Activated T-helper 1 cell treated with anti-CD3 and anti-CD28 coated beads, Interleukin-12 subunit alpha, Interleukin-12 subunit beta, Interleukin-2, Interleukin-4 antibody, amounts not matched to agents 30 ng/mL and 10 ng/mL and 1 ng/mL, durations not matched to agents 14 hours and 24 hours and 36 hours (primary cell): ENCODE measurements at places on chromosomes 12 and 14.

- no peak for DNase-seq
These were observed 202.8 kb downstream of the TTC7B start for GRCh38 chr14:90613453-90613852.

DNA sequence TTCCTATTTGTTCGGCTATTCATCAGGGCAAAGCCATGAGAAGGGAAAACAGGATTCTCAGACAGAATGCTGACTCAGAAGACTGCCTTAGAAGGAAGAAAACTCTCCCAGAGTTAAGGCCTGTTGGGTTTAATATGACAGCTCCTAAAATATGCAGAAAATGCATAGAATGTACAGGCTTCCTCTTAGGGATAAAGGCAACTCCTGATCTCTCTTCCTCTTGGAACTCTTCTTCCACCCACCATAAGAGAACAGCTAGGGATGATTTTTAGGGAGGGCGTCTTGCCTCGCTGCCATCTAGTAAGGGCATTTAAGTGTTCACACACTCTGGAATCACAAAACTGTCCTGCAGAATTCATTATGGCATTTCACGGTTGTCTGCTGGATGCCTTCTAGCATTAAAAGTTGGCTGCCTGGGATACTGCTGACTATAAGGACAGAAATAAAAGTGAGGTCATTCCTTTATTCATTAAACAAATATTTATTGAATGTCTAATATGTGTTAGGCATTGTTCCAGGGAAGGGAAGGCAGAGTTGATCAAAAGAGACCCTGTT, 73.7 kb downstream of the DCAF5 start:
- DNase-seq = no peak

DNA sequence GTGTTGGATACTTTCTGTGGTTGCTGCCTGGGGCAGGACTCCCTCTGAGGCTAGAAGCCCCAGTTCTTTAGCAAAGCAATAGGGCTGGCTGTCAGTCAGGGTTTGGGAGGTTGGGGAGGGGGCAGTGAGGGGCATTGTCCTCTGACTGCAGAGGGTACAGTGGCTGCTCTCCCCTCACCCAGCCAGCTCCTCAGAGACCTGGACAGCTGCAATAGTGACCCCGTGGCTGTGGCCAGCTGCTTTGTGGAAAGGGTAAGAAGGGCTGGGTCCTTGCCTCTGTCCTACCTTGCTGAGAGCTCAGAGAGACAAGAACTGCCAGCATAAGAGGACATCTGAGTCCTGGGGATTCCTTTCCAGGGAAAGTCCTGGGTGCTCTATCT, 25.8 kb downstream of the PLEKHG3 start:
- DNase-seq = no peak

GRCh38 chr14:39034481-39035296, 68.3 kb downstream of the SEC23A start:
- DNase-seq = no peak

DNA sequence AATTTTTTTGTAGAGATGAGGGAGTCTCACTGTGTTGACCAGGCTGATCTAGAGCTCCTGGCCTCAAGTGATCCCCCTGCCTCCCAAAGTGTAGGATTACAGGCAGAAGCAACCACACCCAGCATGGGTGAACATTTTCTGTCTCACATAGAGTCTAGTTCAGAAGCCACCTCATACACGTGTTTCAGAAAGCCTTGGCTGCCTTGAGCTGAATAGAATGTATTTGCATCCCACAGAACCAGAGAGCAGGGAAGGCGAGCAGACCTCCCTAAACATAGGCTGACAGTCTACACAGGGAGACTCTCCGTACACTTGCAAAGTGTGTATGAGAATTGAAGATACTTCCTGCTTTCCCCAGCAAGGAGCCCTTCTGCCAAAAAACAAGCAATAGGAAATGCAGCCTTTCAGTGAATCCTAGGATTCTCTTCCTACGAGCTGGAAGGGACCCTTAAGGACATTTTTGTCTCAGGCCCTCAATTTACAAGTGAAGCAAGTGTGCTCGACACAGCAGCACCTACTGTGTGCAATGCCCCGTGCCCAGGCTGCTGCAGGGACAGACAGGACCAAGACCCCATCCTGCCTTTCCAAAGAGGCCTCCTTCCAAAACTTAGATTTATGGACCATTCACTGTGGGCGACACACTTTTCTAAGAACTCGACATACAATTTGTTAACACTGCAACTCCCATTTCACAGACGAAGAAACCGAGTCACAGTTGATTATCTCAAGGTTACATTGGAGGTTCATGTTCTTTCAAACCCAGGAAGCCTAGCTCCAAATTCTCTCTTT, 11.2 kb downstream of the NUAK1 start:
- DNase-seq = no peak

- DNase-seq = no peak
These were observed 19.9 kb downstream of the TMEM233 start for GRCh38 chr12:119613319-119613936.

DNA sequence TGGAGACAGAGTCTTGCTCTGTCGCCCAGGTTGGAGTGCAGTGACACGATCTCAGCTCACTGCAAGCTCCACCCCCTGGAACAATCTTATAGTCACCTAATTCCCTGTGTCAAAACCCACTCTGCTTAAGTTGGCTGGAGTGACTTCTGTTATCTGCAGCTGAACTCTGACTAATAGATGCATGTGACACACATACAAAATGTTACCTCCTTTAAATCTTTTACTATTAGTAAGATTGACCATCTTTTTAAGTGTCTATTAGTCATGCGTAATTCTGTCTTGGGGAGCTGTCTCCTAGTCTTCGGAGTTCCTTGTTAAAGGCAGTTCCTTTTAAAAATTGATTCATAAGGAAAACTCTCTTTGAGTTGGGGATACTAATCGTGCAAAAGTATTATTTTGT, 7.4 kb downstream of the IFI27L1 start:
- DNase-seq = no peak

DNA sequence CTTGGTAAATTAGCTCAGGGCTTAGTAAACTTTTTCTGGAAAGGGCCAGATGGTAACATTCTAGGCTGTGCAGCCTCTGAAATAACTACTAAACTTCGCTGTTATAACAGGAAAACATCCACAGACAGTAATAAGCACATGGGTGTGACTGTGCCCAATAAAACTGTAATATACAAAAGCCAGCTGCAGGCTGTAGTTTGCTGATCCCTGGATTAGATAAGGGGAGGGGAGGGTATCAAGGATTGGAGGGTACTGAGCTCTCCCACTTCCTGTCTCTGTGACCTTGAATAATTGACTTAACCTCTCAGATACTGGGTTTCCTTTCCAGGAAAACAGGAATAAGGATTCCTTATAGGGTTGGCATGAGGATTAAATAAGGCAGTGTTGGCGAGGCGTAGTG, 81.2 kb downstream of the CCDC60 start:
- DNase-seq = no peak

- DNase-seq = no peak
These were observed 8.0 kb upstream of the VWF start for GRCh38 chr12:6132496-6132895.

- no peak for DNase-seq
These were observed 103.1 kb downstream of the EML1 start for GRCh38 chr14:99896361-99896760.

DNA sequence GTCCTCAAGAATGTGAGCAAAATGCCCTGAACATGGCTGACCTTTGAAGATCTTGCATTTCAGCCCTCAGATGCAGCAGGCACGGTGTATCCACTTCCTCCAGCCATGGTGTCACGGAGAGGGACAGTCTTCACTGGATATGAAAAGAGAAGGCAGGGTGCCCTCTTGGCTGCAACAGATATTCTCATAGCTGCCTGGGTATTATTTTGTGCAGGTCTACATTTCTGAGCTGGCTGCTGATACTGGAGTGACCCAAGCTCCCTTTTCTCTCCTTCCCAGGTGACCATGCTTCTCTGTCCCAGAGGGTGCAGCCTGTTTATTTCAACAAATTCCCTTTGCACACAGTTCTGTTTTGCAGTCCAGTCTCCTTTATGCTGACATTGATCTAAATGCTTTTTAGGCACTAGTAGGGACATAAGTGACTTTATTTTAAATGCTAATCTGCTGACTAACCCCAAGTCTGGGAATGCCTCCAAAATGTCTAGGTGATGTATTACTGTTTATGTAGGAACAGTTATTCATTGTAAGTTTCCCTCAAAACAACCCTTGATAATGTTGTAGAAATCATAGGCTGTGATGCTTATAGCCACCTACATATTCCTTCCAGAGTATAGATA, 17.4 kb upstream of the PYGL start:
- DNase-seq = no peak

- DNase-seq = no peak
These were observed 337.7 kb downstream of the EMP1 start for GRCh38 chr12:13534242-13534641.

DNA sequence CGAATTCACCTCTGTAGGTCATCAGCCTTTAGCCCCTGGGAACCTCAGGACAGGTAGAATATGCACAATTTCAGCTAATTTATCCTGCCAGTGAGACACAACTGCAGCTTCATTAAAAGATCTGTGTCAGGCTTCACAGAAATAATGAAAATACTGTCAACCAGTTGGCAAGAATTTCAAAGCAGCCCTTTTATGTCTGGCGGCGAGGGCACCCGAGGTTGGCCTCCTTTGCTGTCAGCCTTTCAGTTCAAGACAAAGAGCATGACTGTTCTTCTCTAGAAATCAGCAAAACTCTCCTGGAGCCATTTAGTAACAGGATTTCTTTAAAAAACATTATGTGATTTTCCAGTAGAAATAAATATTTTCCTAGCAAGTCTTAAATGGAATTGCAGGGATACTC, 75.9 kb downstream of the BBS10 start:
- DNase-seq = no peak

GRCh38 chr14:74846968-74847665, 28.8 kb downstream of the PROX2 start:
- no peak for DNase-seq

- no peak for DNase-seq
These were observed 12.3 kb downstream of the CRACR2A start for GRCh38 chr12:3740480-3741231.

- DNase-seq = no peak
These were observed 32.1 kb downstream of the GPHN start for GRCh38 chr14:66540038-66540437.

DNA sequence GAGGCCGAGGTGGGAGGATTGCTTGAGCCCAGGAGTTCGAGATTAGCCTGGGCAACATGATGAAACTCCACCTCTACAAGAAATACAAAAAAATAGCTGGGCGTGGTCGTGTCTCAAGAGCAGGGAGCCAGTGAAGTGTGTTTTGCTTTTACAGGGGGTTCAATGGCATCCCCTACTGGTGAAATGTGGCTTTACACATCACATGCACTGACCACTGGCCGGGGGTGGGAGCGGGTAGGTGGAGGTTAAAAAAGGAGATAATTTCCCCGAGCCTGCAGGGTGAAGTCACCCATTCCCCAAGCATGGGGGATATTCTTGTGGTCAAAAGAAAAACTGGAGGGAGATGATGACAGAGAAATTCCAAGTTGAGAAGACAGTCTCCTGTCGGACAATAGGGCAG, 63.6 kb upstream of the PWP1 start:
- DNase-seq = no peak

DNA sequence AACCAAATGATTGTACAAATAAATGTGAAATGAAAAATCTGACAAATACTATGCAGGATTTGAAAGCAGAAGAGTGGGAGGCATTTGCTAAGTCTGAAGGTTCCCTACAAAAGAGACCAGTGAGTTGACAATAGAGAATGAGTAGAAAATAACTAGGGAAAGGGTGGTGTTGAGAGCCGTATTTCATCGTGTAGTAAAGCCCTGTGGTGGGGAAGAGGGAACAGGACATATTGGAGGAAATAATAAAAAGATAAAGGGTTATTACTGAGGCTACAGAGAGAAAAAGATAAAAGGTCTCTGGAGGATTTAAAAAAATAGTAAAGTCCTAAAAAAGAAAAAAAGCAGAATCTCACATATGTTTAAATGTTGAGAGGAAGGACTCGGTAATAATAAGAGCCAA, 268.8 kb downstream of the DUSP6 start:
- no peak for DNase-seq

- DNase-seq = no peak
These were observed 234.2 kb downstream of the TTC8 start for GRCh38 chr14:89058697-89059096.

DNA sequence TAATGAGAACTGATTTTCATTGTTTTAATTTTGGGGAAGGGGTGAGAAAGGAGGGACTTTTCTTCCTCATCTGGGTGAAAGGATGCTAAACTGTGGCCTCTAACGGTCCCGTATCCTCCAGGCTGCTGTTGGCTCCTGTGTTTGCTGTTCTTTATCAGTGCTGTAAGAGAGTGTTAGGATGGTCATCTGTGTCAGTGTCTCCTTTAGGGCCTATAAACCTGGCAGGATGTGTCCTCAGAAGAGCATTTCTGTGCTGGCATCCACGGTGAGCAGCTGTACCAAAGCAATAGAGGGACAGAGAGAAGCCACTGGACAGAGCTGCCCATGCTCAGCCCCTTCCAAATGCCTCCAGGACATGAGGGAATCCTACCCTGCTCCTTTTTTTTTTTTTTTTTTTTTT, 253.1 kb downstream of the ZFP36L1 start:
- DNase-seq = no peak

GRCh38 chr14:68824517-68825347, 31.9 kb upstream of the ZFP36L1 start:
- no peak for DNase-seq

GRCh38 chr14:95667249-95667693, 19.0 kb upstream of the TCL1B start:
- no peak for DNase-seq

DNA sequence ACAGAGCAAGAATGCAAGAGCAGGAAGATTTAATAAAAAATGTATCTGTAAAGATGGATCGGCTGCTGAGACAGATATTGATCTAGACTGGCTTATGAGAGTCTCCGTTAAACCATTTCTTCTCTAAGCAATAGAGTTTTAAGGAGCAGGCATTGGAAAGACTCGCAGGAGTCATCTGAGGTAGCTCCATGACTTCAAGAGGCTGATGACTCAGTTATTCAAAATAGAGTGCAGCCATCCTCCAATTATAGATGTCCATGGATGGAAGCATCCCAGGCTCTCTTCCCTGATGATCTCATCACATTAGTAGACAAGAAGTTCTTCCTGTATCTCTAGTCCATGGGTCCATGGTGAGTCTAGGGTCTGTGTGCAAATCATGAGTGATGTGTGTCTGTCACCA, 638.3 kb upstream of the TMEM132C start:
- no peak for DNase-seq
